Bronchial epithelial cell (primary cell): ENCODE measurements at places on chromosomes 5 and 9. TPM values are rescaled to one million over a fixed set of nuclear protein-coding genes. Genes with fewer than 3 reads are reported as not detected.

The SCGB3A2 gene
- not detected in 2 replicates for total RNA-seq

The SPINK4 gene
- not detected in 2 replicates for total RNA-seq

The TCERG1 gene
- total RNA-seq, result 32.6 and 36.7 TPM in 2 replicates

The RMI1 gene
- 3.7 and 4.7 TPM in 2 replicates for total RNA-seq

The ZFAND5 gene
- 36.1 and 60.9 TPM in 2 replicates for total RNA-seq

The ENHO gene
- 0.13 TPM in 1 of 2 replicates, not detected in the other for total RNA-seq

The TEK gene
- total RNA-seq, result under 0.01 and 0.26 TPM in 2 replicates

The ECSCR gene
- not detected in 2 replicates for total RNA-seq
